Midbrain (tissue), 1 donor: ENCODE measurements at places on chromosomes 12 and 14.
A peak's percentile ranks its signal among the peaks of the same experiment; 100 is the strongest.

DNA sequence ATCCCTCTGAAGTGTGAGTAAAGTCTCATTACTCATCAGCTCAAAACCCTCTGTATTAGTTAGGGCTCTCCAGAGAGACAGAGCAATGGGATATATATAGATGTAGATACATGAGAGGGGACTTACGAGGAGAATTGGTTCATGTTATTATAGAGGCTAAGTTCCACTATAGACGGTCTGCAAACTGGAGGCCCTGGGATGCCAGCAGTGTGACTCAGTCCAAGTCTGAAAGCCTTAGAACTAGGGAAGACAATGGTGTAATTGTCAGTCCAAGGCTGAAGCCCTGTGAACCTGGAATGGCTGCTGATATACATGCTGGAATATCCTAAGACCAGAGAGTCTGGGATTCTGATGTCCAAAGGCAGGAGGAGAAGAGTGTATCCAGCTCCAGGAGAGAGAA, 57.3 kb upstream of the CEP83 start:
- no peak for DNase-seq

DNA sequence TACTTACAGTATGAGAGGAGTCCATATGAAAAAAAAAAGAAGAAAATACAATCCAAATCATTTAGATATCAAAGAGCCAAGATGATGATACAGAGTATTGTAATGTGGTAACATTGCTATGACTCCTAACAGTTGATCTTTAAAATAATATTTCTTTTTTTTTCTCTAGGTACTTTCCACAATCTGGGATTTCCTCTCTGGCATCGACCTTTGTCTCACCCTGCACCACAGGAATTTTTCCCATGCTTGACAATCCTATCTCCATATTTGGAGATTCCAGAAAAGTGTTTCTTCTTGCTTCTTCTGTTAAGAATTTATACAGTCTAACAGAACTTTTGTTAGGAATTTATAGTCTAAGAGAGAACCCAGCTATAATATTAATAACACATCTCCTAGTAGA, 184.4 kb downstream of the ITPR2 start:
- no peak for DNase-seq

- DNase-seq: no peak
Observed at GRCh38 chr12:65296508-65297265, 18.2 kb downstream of the MSRB3 start.

DNA sequence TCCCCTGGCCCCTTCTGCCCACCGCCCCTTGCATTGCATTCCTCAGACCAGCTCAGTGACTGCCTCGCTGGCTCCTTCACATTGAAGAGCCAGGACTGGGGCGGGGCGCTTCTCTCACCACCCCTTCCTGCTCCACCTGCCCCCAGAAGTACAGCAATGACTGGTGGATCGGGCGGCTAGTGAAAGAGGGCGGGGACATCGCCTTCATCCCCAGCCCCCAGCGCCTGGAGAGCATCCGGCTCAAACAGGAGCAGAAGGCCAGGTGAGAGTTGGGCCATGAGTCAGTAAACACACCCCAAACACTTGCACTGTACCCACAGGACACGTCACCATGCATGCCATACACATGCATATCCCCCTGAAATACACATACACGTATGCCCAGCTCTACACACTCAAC, 5.8 kb downstream of the CACNB3 start:
- DNase-seq: no peak

- peak; percentile 18 for DNase-seq
Observed at GRCh38 chr12:84497819-84498218, 414.8 kb downstream of the SLC6A15 start.

DNA sequence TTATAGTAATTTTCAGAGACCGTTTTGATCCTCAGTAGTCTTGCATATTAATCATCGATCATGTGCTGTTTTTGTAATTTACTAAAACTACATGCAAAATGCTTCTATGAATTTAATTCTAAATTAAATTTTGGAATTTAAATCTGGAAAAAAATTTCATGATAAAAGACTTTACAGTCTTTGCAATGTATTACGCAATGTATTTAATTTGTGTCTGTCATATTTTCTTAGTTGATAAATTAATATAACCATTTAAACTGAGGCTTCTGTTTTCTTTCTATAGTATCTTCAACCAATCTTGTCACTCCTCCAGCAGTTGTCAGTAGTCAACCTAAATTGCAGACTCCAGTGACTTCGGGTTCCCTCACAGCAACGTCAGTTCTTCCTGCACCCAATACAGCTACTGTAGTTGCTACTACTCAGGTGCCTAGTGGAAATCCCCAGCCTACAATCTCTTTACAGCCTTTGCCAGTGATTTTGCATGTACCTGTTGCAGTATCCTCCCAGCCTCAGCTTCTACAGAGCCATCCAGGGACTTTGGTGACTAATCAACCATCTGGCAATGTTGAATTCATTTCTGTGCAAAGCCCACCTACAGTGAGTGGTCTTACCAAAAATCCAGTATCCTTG, 94.8 kb downstream of the ATF7IP start:
- DNase-seq: no peak

- no peak for DNase-seq
Observed at GRCh38 chr12:31009976-31010375, 63.7 kb upstream of the DDX11 start.

DNA sequence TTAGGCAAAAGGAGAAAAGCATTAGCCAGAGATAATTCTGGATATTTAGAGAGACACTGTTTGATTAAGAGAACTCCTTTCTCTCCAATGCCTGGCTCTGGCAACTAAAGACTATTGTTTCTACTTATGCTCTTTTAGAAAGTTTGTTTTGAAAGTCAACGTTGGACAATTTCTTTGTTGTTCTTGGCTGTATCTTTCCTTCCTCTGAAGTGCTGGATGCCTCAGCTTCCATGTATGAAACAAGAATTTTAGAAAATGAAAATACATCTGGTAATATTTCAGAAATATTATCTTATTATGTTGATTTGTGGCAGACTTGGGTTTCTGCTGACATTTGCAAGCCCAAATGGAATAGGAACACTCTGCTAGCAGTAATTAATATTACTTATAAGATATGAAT, 382.6 kb downstream of the SNAPC1 start:
- DNase-seq: no peak

GRCh38 chr12:805022-805632, 52.7 kb downstream of the WNK1 start:
- DNase-seq: no peak

- peak; percentile 25 for DNase-seq
Observed at GRCh38 chr12:27237790-27238771, 6.0 kb upstream of the STK38L start.

- no peak for DNase-seq
Observed at GRCh38 chr14:99794151-99794780, 1.1 kb downstream of the EML1 start.

DNA sequence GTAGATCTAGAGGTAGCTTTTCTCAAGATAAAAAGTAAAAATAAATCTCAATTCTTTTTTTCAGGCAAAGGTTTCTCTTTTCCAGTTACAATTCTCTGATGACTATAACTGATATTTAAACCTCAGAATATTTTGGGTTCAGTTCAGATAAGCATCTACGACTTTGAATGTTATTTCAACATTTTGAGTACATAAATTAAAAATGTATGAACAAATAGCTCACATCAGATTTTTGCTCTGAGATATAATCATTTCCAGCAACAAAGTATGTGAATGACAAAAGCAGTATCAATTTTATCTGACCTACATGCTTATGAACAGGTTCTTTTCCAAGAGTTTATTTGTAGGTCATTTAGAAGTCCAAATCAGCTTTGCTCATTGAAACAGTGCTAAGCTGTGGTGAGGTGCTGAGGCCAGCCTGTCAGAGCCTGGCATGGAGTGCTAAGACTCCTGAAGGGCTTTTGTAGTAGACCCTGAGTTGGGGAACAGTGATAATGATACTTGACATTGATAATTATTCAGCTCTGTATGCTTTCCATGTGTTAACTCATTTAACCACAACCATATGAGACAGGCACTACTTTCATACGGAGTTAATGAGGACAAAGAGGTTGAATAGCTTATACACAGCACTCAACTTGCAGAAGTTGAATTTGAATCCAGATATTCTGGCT, 205.0 kb upstream of the DCN start:
- no peak for DNase-seq
